ENCODE measurements at places on chromosomes 4 and X. TPM values are rescaled to one million over a fixed set of nuclear protein-coding genes. Genes with fewer than 3 reads are reported as not detected.

The TBX22 gene
- not detected for total RNA-seq

The CCKAR gene
- not detected for total RNA-seq

The C4orf36 gene
- 1.1 TPM for total RNA-seq

The SHOX gene
- total RNA-seq, result not detected

The ZNF280C gene
- 2.8 TPM for total RNA-seq

The SLC25A43 gene
- 35.7 TPM for total RNA-seq

The NPY2R gene
- not detected for total RNA-seq

The AFF1 gene
- total RNA-seq, result 7.4 TPM

The FRMPD3 gene
- total RNA-seq, result 0.07 TPM

The MAGEA2B gene
- not detected for total RNA-seq

The CSAG2 gene
- not detected for total RNA-seq

The IL13RA2 gene
- total RNA-seq, result 0.27 TPM

The PAGE1 gene
- not detected for total RNA-seq

The JAKMIP1 gene
- not detected for total RNA-seq

The SFRP2 gene
- not detected for total RNA-seq
